Left ventricle myocardium inferior (tissue), 1 donor: ENCODE measurements at places on chromosomes 6 and 20. TPM values are rescaled to one million over a fixed set of nuclear protein-coding genes. Genes with fewer than 3 reads are reported as not detected.
A peak's percentile ranks its signal among the peaks of the same experiment; 100 is the strongest.

The CD109 gene
- total RNA-seq, result 9.1 TPM

DNA sequence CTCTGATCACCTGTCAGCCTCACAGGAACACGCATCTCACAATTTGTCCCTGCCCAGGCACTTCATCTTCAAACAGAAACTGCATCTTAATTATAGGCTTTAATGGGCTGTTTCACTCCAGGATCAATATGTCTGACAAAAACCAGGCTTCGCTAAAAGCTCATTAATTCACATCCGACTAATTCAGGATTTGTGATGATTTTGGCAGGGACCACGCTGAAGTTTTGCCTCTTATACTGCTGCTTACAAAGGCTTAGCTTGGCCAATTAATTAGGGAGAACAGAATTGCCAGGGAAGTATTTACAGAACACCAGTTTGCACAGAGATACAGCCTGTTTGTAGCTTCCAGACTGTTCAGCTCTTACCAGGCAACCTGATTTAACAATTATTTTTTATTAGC, 541.0 kb upstream of the SPTLC3 start:
- no peak overlapping the region for H3K4me3 ChIP-seq
- H3K36me3 ChIP-seq, result no peaks in the 10 kb centered on the region
- DNase-seq, result no peak
- H3K27me3 ChIP-seq, result no peaks in the 10 kb centered on the region
- no peak overlapping the region for H3K27ac ChIP-seq
- no peaks in the 10 kb centered on the region for H3K4me1 ChIP-seq

- H3K36me3 ChIP-seq, result peaks cover 21% of the 10 kb centered on the region
- no peaks in the 10 kb centered on the region for H3K27me3 ChIP-seq
- no peak for DNase-seq
- peak overlapping the region; percentile 24 for H3K4me3 ChIP-seq
- peak overlapping the region; percentile 72 for H3K27ac ChIP-seq
- peaks cover 42% of the 10 kb centered on the region for H3K4me1 ChIP-seq
These were observed 23.5 kb downstream of the DHX35 start for GRCh38 chr20:38985603-38986170.

The MCCD1 gene
- not detected for total RNA-seq

DNA sequence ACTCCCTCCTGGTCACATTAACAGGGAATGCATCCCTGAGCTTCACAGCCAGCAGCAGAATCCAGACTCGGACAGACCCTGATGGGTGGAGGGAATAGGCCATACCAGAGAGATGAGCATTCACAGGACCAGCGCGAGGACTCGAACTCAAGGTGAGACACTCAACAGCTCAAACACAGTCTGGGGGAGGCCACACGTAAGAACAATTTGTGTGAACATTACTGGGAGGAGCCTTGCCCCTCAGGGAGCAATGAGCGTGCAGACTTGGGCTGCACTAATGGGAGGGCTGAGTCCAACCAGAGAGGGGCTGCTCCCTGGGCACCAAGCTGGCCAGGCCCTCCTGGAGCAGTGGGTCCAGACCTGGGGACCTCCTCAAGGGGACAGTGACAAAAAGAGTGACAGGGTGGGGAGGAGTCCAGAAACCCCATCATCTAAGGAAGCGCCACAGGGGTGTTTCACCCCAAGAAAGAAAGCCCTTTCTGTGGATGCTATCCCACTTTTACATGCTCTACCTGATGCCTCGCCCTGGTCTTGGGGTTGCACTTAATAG, 118.4 kb downstream of the MRPL14 start:
- H3K4me3 ChIP-seq, result no peak overlapping the region
- no peak for DNase-seq
- peaks cover 51% of the 10 kb centered on the region for H3K4me1 ChIP-seq
- H3K36me3 ChIP-seq, result no peaks in the 10 kb centered on the region
- peaks cover 19% of the 10 kb centered on the region for H3K27me3 ChIP-seq

DNA sequence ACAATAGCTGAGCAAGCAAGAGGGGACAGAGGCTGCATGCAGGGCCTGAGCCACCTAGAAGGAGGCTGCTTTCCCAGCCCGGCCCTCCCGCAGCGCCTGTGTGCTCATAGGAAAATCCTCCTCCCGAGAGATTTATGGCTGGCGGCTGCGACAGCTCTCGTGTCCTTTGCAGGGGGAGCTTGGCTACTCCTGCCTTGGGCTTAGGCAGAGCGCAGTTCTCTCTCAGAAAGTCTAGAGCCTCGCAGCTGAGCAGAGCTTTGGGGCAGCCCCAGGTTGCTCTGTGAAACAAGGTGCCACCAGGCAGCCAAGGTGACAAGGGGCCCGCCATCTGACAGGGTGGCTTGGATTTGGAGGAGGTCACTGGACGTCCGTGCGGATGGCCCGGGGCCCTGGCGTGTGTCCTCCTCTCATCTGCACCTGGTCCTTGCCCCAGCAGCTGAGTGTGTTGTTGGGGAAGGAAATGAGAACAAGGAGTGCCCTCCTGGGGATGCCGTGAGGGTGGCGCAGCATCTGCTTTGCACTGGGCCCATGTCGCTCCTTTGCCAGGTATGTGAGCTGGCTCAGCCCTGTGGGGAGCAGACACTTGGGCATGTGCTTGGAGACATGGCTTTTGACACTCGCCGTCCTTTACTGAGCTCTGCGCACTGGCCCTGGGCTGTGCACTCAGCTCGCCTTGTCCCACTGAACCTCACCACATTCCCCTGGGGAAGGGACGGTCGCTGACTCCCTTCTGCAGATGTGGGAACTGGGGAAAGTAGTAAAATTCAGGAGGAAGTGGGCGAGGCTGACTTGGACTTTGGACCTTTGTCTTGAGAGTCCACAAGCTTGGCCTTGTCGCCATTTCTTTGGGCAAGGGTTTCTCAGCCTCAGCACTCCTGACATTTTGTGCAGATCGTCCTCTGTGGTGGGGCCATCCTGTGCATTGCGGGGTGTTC, 41.9 kb downstream of the EDN3 start:
- H3K27ac ChIP-seq, result no peak overlapping the region
- H3K36me3 ChIP-seq, result no peaks in the 10 kb centered on the region
- DNase-seq, result no peak
- H3K27me3 ChIP-seq, result peaks cover 53% of the 10 kb centered on the region
- H3K4me3 ChIP-seq, result no peak overlapping the region
- no peaks in the 10 kb centered on the region for H3K4me1 ChIP-seq

DNA sequence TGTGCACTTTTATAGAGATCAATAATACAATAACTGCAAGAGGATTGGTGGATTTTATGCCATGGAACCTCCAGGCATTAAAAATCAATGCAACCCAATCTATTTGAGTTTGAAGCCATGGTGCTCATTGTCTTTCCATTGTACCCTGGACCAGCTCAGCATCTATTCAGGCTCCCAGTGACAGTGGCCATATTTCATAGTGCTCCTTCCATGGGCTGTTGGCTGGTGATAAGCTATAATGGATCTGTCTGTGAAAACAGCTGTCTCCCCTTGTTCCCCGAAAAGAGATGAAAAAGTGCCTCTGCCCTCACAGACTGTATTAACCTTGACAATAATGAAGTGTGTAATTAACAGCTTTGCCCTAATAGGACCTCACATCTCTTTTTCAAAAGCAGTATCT, 74.3 kb downstream of the LAMP5 start:
- H3K27ac ChIP-seq, result no peak overlapping the region
- H3K4me3 ChIP-seq, result no peak overlapping the region
- no peak for DNase-seq
- peaks cover 7% of the 10 kb centered on the region for H3K27me3 ChIP-seq
- H3K4me1 ChIP-seq, result no peaks in the 10 kb centered on the region

GRCh38 chr6:87847830-87848210, 145.8 kb upstream of the AKIRIN2 start:
- H3K36me3 ChIP-seq, result no peaks in the 10 kb centered on the region
- H3K27me3 ChIP-seq, result peaks cover 5% of the 10 kb centered on the region
- no peak overlapping the region for H3K27ac ChIP-seq

GRCh38 chr6:72553531-72554511, 68.0 kb upstream of the KCNQ5 start:
- no peak overlapping the region for H3K27ac ChIP-seq
- H3K27me3 ChIP-seq, result no peaks in the 10 kb centered on the region
- H3K4me1 ChIP-seq, result no peaks in the 10 kb centered on the region
- H3K4me3 ChIP-seq, result no peak overlapping the region

The SAMD10 gene
- total RNA-seq, result 5.6 TPM

GRCh38 chr6:35400901-35401311, 51.2 kb upstream of the FANCE start:
- H3K4me3 ChIP-seq, result no peak overlapping the region
- no peak for DNase-seq
- H3K4me1 ChIP-seq, result peaks cover 34% of the 10 kb centered on the region
- no peaks in the 10 kb centered on the region for H3K27me3 ChIP-seq
- H3K36me3 ChIP-seq, result no peaks in the 10 kb centered on the region

DNA sequence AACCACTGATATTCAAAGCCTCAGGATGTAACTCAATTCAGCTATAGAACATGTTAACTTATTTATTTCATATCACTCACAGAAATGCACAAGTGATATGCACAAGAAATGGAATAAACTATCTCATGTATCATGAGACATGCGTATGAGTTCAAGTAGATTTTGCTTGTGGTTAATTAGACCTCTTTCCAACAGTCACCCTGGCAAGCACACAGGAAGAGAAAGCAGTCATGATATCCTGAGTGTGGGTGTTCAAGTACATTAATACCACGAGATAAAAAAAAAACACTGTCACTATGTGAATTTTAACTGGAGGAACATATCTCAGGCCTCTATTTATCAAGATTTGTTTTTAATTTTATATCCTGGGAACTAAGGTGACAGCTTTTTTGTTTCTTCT, 64.2 kb downstream of the LAMP5 start:
- no peaks in the 10 kb centered on the region for H3K36me3 ChIP-seq
- no peak overlapping the region for H3K4me3 ChIP-seq
- H3K4me1 ChIP-seq, result no peaks in the 10 kb centered on the region
- no peak overlapping the region for H3K27ac ChIP-seq

The VGLL2 gene
- total RNA-seq, result 2.4 TPM

The EPPIN gene
- total RNA-seq, result not detected

- H3K4me1 ChIP-seq, result peaks cover 37% of the 10 kb centered on the region
- peak overlapping the region; percentile 9 for H3K4me3 ChIP-seq
- no peak for DNase-seq
- H3K27me3 ChIP-seq, result no peaks in the 10 kb centered on the region
These were observed 275.3 kb downstream of the TBC1D7 start for GRCh38 chr6:13053006-13053461.

DNA sequence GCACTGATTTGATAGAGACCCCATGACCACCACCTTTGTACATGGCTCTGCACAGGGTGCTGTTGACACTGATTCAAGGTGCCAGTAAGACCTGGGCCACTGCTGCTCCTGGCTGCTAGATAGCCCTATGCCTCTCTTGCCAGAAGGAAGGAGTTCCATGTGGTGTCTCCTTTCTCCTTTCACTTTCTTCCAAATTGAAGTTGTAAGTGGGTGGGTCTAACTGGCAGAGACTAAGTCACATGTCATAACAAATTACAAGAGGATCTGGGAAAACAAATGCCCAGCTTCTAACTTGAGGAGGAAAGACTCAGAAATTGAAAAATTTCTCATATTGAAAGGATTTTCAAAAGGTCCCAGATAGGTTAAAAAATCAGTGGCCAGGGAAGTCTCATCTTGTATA, 116.8 kb downstream of the TFAP2B start:
- no peaks in the 10 kb centered on the region for H3K36me3 ChIP-seq
- no peaks in the 10 kb centered on the region for H3K27me3 ChIP-seq
- DNase-seq, result no peak
- H3K4me1 ChIP-seq, result no peaks in the 10 kb centered on the region
